ENCODE measurements at places on chromosomes 12 and 14. TPM values are rescaled to one million over a fixed set of nuclear protein-coding genes. Genes with fewer than 3 reads are reported as not detected.
A peak's percentile ranks its signal among the peaks of the same experiment; 100 is the strongest.

- no peak for DNase-seq
Measured at GRCh38 chr14:85947461-85948139, 417.7 kb downstream of the FLRT2 start.

GRCh38 chr14:31283153-31283552 lies 75.6 kb upstream of the HECTD1 start:
- DNase-seq, result no peak

- DNase-seq, result no peak
Measured at GRCh38 chr12:114852976-114853529, 169.1 kb upstream of the TBX3 start.

GRCh38 chr14:81464253-81465002 lies 64.3 kb upstream of the STON2 start:
- peak; percentile 70 for DNase-seq

DNA sequence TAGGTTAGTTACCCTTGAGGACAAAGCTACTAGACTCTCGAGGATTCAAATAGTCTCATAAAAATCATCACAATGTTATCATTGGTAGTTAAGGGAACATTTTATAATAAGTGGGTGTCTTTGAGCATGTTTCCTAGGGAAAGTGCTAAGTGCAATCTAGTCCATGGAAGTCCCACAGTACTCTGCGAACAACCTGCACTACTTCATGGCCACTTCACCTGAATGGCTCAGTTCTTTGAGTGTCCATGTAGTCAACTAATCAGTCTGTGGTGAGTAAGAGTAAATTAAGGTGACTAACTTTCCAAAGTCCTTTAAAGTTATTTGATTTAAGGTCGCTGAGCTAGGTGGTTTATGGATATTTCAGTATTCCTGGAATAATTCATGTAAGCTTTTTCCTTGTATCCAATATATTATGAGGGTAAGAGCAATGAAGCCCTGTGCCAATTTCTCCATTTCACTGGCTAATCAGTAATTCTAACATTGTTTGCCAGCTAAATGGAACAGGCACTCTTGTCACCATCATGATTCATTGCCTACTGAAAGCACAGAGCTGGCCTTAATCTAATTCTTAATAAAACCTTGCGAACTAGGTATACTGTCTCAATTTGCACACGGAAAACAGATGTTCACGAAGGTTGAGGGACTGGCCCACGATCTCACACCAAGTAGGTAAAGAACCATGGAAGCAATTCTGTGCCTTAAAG lies 495.1 kb downstream of the APAF1 start:
- no peak for DNase-seq

- no peak for DNase-seq
Measured at GRCh38 chr12:81588235-81589008, 170.7 kb downstream of the PPFIA2 start.

DNA sequence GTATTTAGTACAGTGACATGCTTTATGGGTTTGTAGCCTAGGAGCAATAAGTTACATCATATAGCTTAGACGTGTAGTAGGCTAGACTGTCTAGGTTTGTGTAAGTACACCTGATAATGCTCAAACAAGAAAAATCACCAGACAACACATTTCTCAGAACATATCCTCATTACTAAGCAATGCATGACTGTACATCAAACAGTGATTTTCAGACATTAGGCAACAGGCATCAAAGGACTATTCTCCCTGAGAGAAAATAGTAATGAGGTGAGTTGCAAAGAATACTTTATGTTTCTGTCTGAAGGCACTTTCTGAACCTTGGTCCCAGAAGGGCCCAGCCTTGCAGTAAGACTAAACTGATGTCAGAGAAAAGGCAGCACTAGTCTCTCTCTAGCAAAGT lies 48.4 kb upstream of the SYT10 start:
- no peak for DNase-seq

GRCh38 chr12:105170139-105170538 lies 62.6 kb downstream of the WASHC4 start:
- DNase-seq, result no peak

- no peak for DNase-seq
Measured at GRCh38 chr12:114163771-114164170, 197.6 kb upstream of the RBM19 start.

DNA sequence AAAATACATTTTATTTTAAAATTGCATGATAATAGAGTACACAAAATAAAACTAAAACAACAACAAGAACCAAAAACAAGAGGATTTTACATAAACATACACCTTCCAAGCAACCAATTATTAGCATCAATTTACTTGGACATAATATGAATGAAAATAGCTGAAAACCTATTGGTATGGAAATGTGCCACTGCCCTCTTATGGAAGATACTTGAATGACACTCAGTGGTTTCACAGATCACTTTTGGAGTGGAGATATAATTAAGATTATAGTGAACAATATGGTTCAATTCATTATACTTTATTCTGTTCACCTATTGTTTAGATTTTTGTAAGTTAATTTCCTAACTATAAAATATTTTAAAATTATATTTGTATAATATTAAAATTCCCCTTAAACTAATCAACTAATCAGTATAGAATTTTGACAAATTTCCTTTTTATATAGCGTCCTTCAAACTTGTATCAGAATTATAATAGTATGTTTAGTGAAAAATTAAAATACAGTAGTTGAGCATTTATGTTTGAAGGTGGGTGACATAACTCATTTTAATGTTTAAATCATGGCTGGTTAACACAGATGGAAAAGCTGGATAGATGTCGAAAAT lies 70.1 kb downstream of the SLC6A15 start:
- peak; percentile 33 for DNase-seq

DNA sequence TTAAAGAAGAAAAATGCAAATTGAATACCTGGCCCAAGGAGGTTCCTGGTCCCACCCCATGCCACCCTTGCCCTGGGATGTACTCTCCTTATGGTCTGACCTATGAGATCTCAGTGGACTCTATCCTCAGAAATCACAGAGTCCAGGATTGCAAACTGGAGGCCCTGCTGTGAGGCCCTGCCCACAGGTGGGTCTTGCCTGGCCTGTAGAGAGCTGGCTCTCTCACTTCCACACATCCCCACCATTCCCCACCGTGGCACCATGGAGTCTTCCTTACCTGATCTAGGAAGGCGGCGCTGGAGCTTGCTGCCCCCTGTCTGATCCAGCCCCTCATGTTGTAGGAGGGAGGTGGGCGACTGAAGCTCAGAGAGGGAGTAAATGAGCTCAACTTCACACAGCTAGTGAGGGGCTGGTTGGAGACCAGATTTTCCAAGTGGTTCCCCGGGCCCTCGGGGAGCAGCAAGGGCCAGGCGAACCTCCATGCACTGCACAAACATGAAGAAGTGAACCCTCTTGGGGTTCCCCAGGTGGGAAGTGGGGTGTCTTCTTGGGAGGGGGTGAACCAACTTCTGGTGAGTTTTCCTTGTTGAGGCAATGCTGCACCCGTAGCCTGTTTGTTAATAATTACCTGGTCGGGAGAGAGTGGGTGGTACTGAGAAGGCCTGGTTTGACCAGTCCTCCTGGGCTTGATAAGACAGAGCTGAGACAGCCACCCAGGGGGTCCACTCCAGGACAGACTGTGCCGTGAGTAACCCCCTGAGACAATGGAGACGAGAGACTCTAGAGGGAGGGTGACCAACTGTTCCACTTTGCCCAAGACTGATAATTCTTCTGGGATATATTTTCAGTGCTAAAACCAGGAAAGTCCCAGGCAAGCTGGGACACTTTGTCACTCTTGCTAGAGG lies at the start of gene SERPINA4:
Gene SERPINA4, plus strand, starts transcription at position 692 of the 905 bp plus-strand sequence. CDS start 2,041 bp downstream, outside the sequence.
- no peak for DNase-seq

- no peak for DNase-seq
Measured at GRCh38 chr12:51009056-51009440, 17.1 kb downstream of the SLC11A2 start.

DNA sequence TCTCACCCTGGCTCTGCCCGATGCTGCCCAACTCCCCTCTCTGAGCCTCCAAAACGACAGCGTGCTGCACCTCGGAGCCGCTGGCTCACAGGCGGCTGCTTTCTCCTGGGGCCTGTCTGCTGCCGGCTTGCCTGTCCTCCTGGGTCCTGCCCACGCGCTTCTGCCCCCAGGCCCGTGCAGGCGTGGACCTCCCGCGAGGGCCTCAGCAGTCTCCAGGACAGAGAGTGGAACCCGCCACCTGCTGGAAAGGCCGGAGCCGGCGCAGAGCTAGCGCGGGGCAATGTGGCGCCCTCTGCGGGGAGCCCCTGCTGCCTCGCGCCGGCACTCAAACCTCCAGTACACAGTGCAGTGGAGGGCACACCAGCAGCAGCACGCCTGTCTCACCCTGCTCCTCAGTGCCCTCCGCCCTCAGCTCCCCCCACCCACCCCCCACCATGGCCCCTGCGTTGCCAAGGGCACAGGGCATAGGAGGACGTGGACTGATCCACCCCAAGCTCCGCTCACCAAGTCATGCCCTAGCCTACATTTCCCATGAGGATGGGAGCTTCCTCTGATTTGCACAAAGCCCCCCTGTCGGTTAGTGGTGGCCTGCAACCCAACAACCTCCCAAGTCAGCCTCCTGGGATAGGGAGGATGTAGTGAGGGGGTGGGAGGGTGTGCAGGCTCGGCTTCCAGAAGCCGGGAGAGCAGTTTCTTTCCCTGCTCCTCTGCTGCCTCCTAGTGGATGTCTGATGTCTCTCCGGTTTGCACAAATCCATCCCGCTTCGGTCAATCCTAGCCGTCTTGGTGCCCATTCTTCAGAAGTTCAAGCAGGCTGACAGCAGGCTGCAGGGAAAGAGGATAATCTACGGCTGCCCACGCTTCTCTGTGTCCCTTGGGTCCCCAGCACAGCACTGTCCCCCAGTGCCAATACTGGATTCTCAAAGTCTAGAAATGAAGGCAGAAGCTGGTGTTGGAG lies 25.2 kb downstream of the KRT8 start:
- peak; percentile 90 for DNase-seq

GRCh38 chr12:4700621-4701026 lies 19.6 kb upstream of the GALNT8 start:
- no peak for DNase-seq

- no peak for DNase-seq
Measured at GRCh38 chr14:82394916-82395315, 861.3 kb upstream of the SEL1L start.

GRCh38 chr14:30958555-30959407 lies 66.7 kb upstream of the AP4S1 start:
- no peak for DNase-seq

- no peak for DNase-seq
Measured at GRCh38 chr14:60753264-60754119, 18.9 kb downstream of the MNAT1 start.

DNA sequence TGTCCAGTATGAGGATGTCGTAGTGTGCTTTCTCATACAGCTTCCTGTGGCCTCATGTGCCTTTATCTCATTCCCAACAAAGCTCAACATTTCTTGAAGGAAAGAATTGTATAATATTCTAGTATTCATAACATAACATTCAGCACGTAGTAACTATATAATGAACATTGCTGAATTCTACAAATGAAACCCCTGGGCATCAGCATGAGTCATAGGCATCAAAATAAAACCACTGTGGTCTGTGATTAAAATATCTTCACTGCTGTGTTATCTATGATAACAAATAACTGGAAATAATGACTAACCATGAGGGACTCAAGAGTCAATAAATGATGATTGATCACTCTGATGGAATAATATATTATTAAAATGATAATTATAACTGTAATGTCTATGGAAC lies 255.2 kb downstream of the EMP1 start:
- DNase-seq, result no peak

DNA sequence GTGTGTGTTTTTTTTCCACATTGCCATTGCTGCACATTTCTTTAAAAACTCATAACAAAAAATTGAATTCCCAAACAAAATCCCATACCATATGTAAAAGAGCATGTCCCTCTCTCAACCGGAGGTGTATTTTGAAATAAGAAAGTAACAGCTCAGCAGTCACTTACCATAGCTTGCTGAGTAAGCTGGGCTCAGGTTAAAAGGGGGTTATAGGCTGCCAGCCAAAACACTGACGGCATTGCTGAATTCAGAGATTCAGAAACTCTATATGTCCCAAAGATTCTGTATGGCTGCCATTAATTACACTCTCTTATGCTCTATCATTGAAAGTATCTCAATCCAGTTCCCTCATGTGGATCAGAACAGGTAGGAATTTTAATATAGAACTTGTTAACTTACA lies 276.0 kb downstream of the FOXG1 start:
- no peak for DNase-seq

GRCh38 chr12:116719731-116720528 lies 17.9 kb downstream of the SPRING1 start:
- no peak for DNase-seq

DNA sequence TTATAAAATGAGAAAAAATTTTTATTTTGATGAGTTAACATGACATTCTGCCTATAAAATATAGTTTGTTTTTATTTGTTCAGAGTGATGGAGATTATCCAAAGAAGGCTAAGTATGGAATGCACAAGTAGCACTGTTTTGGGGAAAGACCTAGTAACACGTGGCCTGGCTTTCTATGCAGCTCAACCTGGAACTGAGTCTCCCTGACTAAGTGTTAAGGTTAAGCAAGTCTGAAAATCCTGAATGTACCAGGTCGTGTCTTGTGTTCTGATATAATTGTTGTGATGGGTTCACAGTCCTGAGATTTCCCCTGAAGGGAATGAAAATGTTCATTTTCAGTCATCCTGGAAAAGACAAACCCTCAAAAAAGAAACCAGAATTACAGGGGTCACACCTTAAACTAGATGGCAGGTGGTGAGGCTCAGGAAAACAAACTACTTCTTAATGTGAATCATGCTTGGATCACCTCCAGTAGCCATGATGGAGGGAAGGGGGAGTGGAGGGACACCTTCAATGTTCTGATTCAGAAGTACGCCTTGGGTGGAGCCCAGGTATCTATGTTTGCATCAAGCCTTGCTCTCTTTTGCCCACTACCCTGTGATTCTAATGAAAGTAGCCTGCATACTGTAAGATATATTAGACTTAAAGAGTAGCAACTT lies 236.8 kb downstream of the ALX1 start:
- no peak for DNase-seq

- DNase-seq, result no peak
Measured at GRCh38 chr14:36217027-36217426, 40.5 kb upstream of the PTCSC3 start.

GRCh38 chr14:47715330-47715729 lies 39.9 kb upstream of the MDGA2 start:
- no peak for DNase-seq

DNA sequence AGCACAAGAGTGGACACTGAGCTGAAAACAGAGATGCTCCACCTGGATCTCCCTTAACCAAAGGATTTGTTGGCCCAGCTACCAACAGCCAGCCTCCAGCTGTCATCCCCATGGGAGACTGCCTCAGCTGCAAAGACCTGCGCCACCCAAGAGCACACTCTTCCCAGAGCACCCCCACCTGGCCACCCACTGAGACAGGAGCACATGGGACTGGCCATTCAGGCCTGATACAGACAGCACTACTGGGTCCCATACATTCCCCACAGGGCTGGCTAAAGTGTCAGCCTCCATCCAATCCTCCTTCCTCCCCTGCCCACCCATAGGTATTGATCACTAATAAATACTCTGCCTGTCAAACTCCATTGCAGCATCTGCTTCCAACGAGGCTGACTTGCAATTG lies 241.5 kb downstream of the BCL11B start:
- no peak for DNase-seq

PPP4R4 gene
- 0.18 TPM for total RNA-seq

RERG gene
- total RNA-seq, result 2.5 TPM

HOXC12 gene
- total RNA-seq, result 1.3 TPM

NGB gene
- total RNA-seq, result not detected

GALNT8 gene
- total RNA-seq, result 31.6 TPM

FOXN4 gene
- not detected for total RNA-seq

TEX22 gene
- 1.1 TPM for total RNA-seq

PKP2 gene
- total RNA-seq, result 9.0 TPM

FOXG1 gene
- total RNA-seq, result 1.8 TPM

AQP5 gene
- 0.26 TPM for total RNA-seq

TAS2R30 gene
- total RNA-seq, result 1.7 TPM
